ENCODE measurements at places on chromosomes 2 and 18.

DNA sequence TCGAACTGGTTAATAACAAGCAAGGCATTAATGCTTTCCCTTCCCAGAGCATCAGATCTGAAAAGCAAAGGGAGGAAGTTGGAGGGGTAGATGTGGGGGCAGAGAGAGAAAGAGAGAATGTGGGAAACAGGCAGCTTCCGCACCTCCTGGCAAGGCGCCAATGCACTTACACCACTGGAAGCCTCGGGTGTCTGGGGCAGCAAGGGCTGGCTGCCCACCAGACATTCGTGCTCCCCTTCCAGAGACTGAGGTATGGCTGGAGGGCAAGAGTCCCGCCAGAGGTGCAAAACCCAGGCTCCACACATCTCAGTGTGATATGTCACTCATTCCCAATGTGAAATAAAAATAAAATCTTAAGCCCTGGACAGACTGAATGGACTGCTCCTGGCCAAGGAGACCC lies 46.4 kb downstream of the TEX51 start:
- no peak for DNase-seq

DNA sequence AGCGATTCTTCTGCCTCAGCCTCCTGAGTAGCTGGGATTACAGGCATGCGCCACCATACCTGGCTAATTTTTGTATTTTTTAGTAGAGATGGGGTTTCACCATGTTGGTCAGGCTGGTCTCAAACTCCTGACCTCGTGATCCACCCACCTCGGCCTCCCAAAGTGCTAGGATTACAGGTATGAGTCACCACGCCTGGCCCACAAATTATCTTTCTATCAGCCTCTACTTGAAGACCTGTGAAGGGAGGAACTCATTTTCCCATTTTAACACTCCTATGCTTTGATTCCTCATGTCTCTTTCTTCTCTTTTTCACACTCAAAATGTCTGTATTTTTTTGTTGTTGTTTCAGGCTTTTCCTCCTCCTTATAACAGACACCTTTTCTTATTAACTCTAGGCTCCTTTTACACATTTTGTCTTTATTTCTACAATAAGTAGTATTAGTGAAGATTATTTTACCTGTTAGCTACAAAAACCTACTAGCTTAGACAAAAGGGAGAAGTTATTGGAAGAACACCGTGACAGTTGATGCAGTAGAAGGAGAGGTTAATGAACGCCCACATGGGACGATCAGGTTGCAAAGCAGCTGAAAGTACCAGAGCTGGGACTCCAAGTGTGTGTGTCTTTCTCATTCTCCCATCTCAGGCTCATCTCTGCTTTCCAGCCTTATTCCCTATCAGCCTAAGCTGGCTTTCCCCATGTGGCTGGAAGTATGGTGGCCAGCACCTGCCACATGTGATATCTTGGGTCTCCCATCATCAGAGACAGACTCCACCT lies 97.6 kb upstream of the AGAP1 start:
- DNase-seq, result no peak

DNA sequence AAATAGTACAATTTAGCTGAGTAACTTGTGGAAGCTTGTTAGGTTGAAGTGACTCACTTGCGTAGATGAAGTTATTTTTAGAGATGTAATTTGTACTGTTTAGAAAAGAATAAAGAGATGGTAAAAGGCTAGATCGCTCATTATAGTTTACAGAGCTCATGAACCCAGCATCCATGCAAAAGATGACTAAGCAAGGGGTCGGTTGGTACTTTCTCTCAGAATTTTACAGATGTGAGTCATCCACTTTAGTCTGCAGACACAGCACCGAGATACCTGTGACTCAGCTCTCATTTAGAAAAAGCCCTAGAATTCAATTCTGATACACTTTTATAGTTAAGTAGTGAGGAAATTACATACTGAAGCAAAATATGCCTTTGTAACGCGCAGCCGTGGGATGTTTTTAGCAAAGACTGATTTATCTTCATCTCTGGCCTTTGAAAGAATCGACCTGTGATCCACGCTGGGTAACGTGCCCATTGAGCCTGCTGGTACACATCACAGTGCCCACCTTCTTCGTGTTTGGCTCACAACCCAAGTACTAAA lies 116.5 kb upstream of the FOSL2 start:
- no peak for DNase-seq

GRCh38 chr18:52391810-52392559 lies 52.0 kb downstream of the DCC start:
- DNase-seq, result no peak

DNA sequence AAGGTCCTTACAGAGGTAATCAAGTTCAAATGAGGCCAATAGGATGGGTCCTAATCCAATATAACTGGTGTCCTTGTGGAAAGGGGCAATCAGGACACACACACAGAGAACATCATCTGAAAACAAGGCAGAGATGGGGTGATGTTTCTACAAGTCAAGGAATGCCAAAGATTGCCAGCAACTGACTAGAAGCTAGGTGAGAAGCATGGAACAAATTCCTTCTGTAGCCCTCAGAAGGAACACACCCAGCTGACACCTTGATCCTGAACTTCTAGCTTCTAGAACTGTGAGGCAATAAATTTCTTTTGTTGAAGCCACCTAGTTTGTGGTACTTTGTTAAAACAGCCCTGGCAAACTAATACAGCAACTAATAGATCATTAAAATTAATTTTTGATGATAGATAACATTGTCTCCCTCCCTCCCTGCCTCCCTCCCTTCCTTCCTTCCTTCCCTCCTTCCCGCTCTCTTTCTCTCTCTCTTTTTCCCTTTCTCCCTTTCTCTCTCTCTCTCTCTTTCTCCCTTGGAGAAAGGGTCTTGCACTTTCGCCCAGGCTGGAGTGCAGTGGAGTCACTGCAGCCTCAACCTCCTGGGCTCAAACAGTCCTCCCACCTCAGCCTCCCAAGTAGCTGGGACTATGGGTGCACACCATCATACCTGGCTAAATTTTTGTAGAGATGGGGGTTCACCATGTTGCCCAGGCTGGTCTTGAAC lies 10.3 kb upstream of the CD8A start:
- no peak for DNase-seq

DNA sequence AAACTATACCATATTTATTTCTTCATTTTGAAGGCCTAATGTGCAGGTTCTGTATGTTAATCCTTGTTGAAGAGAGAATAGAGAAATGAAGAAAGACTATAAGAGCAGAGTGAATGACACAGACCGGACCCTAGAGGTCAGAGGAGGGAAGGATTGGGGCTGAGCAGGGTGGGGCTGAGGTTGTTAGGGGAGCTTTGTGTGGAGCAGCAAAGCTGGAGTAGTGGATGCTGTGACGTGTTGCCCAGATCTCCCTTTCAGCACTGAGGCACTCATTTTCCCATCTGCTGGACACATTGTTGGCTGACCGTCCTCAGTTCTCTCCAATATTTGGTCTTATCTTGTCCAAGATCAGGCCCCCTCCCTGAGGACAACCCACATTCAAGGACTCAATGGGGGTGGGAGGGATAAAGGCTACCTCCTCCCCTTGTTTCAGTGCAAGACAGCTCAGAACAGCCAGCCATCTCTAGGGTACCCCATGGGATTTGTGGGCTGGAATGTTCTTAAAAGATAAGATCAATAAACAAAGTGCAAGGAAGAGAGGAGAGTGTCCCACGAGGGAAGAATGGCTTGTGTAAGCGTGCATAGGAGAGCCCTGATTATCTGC lies 143.6 kb downstream of the TDRD15 start:
- peak; percentile 46 for DNase-seq

GRCh38 chr2:169222665-169223064 lies 139.7 kb downstream of the LRP2 start:
- no peak for DNase-seq

- no peak for DNase-seq
Measured at GRCh38 chr2:23655934-23656596, 270.9 kb downstream of the ATAD2B start.

GRCh38 chr18:10410472-10411308 lies 43.7 kb upstream of the APCDD1 start:
- no peak for DNase-seq

DNA sequence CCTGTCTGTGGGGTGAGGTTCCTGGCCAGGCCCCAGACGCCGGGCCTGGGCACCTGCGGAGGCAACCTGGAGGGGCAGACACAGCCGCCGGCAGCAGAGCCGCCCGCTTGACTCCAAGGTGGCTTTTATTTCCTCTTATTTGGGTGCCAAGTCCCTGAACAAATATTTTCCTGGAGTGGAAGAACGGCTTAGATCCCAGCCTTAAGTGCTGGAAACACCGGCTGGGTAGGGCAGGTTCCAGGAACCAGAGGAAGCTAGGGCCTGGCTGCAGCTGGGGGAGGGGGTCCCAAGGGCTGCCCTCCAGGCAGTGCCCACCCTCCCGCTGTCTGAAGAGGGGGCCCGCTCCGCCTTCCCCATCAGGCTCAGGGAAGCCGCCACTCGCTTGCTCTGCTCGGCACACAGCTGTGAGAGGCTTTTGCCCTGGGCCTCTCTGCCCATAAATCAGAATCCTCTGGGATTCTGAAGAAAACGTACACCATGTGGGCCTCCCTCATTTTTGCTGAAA lies 28.2 kb downstream of the SDC1 start:
- no peak for DNase-seq

DNA sequence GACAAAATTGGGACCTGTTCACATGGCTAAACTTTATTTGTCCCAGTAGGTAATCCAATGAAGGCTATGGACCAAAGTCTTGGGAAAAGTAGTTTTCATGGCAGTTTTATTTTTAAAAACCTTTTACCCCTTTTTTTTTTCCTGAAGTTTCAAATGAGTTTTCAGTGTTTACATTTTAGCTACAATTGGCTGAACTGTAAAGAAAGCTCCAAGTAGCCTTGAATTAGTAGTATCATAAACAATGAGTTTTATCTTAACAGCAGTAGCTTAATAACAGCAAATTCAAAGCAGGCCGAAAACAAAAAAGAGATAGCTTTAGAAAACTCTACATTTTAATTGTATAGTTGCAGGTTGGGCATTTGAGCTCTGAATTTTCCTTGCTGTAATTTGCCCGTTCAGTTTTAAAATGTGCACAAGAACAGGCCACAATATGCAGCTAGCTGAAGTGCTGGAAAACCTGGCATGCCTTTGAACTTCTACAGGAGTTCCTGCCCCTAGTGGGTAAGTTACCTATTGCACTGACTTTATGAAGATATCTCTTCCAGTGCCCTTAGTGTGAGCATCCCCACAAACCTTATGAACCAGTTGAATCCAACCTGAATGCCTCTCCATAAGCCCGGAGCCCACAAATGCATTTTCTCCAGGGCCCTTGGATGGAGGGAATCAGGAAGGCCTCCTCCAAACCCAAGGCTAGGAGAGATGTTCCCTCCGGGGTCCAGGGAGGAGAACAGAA lies 106.7 kb downstream of the XRCC5 start:
- no peak for DNase-seq

All from heart left ventricle (tissue), 16 donors.